Spleen (tissue), 13 donors: ENCODE measurements at places on chromosomes 12 and 14. TPM values are rescaled to one million over a fixed set of nuclear protein-coding genes. Genes with fewer than 3 reads are reported as not detected.

DNA sequence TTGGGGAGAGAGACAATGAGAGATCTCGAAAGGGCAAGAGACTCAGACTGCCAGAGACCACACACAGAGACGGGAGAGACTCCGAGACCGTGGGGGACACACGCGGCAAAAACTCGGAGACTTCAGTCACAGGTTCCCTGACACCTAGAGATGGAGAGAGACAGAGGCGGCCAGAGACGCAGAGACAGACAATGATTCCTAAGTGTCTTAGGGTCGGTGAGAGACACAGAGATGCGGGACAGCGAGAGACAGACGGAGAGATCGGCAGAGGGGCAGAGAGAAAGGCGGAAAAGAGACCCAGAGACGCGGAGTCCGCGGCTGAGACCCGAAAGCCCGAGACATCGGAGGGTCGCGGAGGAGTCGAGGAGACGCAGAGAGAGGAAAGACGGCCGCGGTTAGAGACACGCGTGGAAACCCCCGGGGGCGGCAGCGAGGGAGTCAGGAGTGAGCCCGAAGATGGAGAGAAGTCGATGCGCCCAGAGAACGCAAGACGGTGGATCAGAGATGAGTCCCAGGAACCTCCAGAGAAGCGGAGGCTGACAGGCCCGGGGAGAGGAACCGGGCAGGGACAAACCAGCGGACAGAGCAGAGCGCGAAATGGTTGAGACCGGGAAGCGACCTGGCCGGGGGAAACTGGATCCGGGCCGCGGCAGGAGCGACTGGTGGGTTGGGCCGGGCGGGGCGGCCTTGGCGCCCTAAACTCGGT is 7.8 kb downstream of the LHX5 start:
- H3K4me1 ChIP-seq = peaks cover 32% of the 10 kb centered on the region
- H3K36me3 ChIP-seq = no peaks in the 10 kb centered on the region
- DNase-seq = no peak

DNA sequence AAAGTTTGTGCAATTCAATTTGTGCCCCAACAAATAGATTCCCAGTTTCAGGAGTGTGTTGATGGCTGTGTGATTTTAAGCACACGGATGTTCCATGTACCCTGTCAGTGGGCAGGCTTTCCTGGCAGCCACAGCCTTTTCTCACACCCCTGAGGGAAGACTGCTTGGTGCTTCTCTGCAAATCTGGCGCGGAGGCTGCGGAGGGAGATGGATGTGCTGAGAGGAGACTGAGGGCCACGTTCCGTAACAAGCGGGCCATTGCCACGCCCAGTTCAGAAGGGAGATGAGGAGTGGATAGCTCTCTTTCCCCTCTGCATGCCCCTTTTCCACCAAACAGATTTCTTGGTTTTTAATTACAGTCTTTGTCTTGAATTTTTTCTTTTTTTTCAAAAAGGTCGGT is 89.1 kb downstream of the BEGAIN start:
- no peak overlapping the region for H3K4me3 ChIP-seq
- no peaks in the 10 kb centered on the region for H3K4me1 ChIP-seq
- DNase-seq = no peak
- no peak overlapping the region for H3K27ac ChIP-seq
- H3K36me3 ChIP-seq = no peaks in the 10 kb centered on the region

GRCh38 chr14:77469067-77469505 is 11.2 kb downstream of the AHSA1 start:
- no peaks in the 10 kb centered on the region for H3K4me1 ChIP-seq
- no peak overlapping the region for H3K4me3 ChIP-seq
- H3K27ac ChIP-seq = no peak overlapping the region
- DNase-seq = no peak

DNA sequence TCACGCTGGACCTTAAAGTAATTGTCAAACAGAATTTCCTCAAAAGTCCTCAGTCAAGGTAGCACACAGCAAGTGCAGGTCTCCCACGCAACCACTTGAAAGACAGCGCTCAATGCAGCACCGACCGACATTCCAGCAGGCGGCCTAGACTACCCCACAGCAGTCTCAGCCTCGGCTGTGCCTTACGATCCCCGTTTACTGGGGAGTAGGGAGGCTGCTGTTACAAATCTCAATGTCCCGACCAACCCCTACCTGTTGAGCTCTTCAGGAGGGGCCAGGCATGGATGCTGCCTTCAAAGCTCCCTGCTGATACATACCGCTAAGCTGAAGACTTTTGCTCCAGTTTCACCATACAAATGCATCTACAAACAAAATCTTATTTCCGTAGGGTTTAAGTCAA is 21.8 kb downstream of the VPS37B start:
- peaks cover 100% of the 10 kb centered on the region for H3K4me1 ChIP-seq
- DNase-seq = peak; percentile 72
- H3K27me3 ChIP-seq = no peaks in the 10 kb centered on the region
- H3K4me3 ChIP-seq = no peak overlapping the region

GRCh38 chr12:67721248-67721647 is 72.7 kb downstream of the DYRK2 start:
- no peaks in the 10 kb centered on the region for H3K36me3 ChIP-seq
- H3K27me3 ChIP-seq = no peaks in the 10 kb centered on the region
- no peak overlapping the region for H3K27ac ChIP-seq

DNA sequence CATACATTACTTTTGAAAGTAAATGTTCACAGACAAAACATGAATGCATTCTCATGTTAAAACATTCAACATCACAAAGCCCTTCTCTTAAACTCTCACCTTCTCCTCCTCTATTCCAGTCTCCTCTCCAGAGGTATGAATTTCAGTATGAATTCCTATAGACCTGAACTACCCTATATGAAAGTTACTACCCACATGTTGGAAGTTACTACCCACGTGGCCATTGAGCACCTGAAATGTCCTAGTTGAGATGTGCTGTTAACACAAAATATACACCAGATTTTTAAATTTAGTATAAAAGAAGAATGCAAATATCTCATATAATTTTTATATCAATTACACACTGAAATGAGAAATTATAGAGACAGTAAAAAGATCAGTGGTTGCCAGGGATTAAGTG is 60.2 kb downstream of the PAX9 start:
- DNase-seq = no peak
- no peaks in the 10 kb centered on the region for H3K27me3 ChIP-seq
- no peak overlapping the region for H3K4me3 ChIP-seq
- no peaks in the 10 kb centered on the region for H3K36me3 ChIP-seq

- no peaks in the 10 kb centered on the region for H3K4me1 ChIP-seq
- H3K27me3 ChIP-seq = peaks cover 86% of the 10 kb centered on the region
- no peak overlapping the region for H3K27ac ChIP-seq
Measured at GRCh38 chr12:125210104-125210755, 145.0 kb downstream of the AACS start.

Gene SIX1
- total RNA-seq = not detected

Gene NRXN3
- total RNA-seq = 7.0 TPM
